Hematopoietic multipotent progenitor cell (in vitro differentiated cells): ENCODE measurements at places on chromosomes 16 and 17. TPM values are rescaled to one million over a fixed set of nuclear protein-coding genes. Genes with fewer than 3 reads are reported as not detected.

Gene SP6
- 0.27 TPM for total RNA-seq

Gene NPIPB4
- total RNA-seq: 43.4 TPM

Gene SOST
- total RNA-seq: not detected

Gene ZNF287
- total RNA-seq: 3.2 TPM

Gene TBC1D3L
- 3.2 TPM for total RNA-seq

Gene SPATA32
- total RNA-seq: 0.27 TPM

Gene KRTAP4-3
- not detected for total RNA-seq

Gene NACA2
- total RNA-seq: not detected

Gene KRT36
- total RNA-seq: not detected

Gene TMEM94
- 156 TPM for total RNA-seq

Gene PPP1R27
- 1.3 TPM for total RNA-seq

Gene CDH5
- 0.27 TPM for total RNA-seq

Gene RND2
- 0.27 TPM for total RNA-seq

Gene DPH1
- total RNA-seq: 89.7 TPM

Gene PFAS
- total RNA-seq: 57.4 TPM

Gene HAP1
- total RNA-seq: under 0.01 TPM

Gene CASKIN1
- total RNA-seq: under 0.01 TPM

Gene KRTAP4-5
- total RNA-seq: not detected

Gene KRTAP2-2
- not detected for total RNA-seq

Gene GRIN2C
- total RNA-seq: 0.27 TPM

Gene DEXI
- total RNA-seq: 37.2 TPM

Gene VPS35L
- 27.5 TPM for total RNA-seq

Gene VTN
- not detected for total RNA-seq

Gene ATP6V0A1
- 67.6 TPM for total RNA-seq

Gene TBX4
- not detected for total RNA-seq

Gene ZNF469
- 2.2 TPM for total RNA-seq

Gene HIC1
- 5.4 TPM for total RNA-seq

Gene CA10
- total RNA-seq: not detected

Gene MSLN
- under 0.01 TPM for total RNA-seq

Gene HBA2
- total RNA-seq: 169 TPM

Gene PMP22
- total RNA-seq: 2.4 TPM

Gene NOTUM
- total RNA-seq: 0.27 TPM

Gene PTX4
- total RNA-seq: 0.27 TPM

Gene BAIAP3
- total RNA-seq: 27.7 TPM

Gene CCT6B
- total RNA-seq: 1.3 TPM

Gene CHRNE
- total RNA-seq: 5.4 TPM

Gene ITGA2B
- total RNA-seq: 80.8 TPM

Gene SCGB1C2
- total RNA-seq: not detected

Gene SBK1
- 1.1 TPM for total RNA-seq

Gene KIF18B
- 0.81 TPM for total RNA-seq

Gene GLIS2
- total RNA-seq: under 0.01 TPM

Gene CBX8
- 4.0 TPM for total RNA-seq

Gene B4GALNT2
- not detected for total RNA-seq

Gene ABCC11
- under 0.01 TPM for total RNA-seq

Gene CCL7
- total RNA-seq: not detected

Gene FAM171A2
- 9.2 TPM for total RNA-seq

Gene MPP3
- 1.9 TPM for total RNA-seq
